ENCODE measurements at places on chromosomes 3 and 15.
A peak's percentile ranks its signal among the peaks of the same experiment; 100 is the strongest.

- no peak for DNase-seq
- H3K27me3 ChIP-seq = no peaks in the 10 kb centered on the region
- H3K4me3 ChIP-seq = peak overlapping the region; percentile 14
- peak overlapping the region; percentile 50 for H3K27ac ChIP-seq
These were observed 94.4 kb downstream of the AKAP13 start for GRCh38 chr15:85474700-85475316.

GRCh38 chr15:77691607-77692006, 58.9 kb upstream of the LINGO1 start:
- no peaks in the 10 kb centered on the region for H3K36me3 ChIP-seq
- no peak overlapping the region for H3K4me3 ChIP-seq
- H3K4me1 ChIP-seq = no peaks in the 10 kb centered on the region

DNA sequence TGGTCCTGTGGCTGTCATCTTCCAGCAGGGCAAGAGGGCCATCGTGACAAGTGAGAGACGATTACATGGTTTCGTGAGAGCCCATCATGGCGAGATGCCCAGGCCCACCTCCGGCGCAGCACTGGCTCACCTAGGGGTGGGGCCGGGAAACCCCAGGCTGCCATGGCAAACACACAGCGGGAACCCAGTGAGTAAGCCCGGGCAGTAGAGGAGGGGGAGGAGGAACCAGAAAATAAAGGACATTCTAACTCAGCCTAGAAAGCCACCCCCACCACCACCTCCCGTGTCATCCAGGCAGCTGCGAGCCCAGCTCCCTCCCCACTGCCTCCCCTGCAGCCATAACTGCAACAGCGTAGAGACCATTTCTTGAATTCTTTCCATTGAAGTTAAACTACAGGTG, 52.3 kb downstream of the PCSK6 start:
- no peak for DNase-seq
- no peak overlapping the region for H3K27ac ChIP-seq
- no peak overlapping the region for H3K4me3 ChIP-seq
- H3K27me3 ChIP-seq = peaks cover 31% of the 10 kb centered on the region
- no peaks in the 10 kb centered on the region for H3K36me3 ChIP-seq
- H3K4me1 ChIP-seq = peaks cover 10% of the 10 kb centered on the region

DNA sequence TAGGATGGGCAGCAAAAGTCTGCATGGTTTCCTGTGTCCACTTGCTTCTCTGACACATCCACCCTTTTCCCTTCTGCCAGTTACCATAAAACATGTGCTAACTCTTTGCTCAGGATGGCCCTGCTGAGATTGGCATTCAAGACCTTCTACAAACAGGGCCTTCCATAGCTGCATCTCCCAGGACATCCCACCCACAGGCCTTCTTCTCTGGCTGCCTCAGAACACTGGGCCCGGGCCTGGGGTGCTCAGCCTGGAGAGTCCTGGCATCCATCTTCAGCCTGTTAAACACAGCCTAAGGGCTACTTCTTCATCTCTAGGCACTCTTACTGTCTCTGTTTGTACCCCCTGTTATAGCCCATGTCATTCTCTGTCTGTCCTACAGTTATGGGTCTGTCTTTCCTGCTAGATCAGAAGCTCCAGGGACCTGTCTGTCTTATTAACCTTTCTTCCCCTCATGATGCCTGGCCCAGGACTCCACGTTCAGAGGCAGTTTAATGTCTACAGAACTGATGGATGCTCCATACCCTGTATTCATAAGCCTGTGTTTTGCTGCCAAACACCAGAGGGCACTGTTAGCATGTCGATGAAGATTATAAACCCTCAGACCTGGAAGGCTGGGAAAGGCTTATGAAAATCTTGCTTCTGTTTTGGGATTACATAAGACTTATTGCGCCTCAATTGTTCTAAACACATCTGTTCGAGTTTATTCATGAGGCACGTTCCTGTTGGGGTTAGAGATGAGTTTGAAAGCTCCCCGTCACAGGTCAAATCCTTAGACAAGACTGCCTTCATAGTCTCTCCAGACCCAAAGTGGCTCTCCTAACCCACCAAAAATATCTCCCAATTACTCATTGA, 16.5 kb downstream of the SEMA3G start:
- no peaks in the 10 kb centered on the region for H3K27me3 ChIP-seq
- no peak overlapping the region for H3K27ac ChIP-seq

All from common myeloid progenitor, CD34-positive (primary cell).